Activated CD4-positive, alpha-beta T cell treated with anti-CD3 and anti-CD28 coated beads for 36 hours (primary cell): ENCODE measurements at places on chromosomes 16 and 17. TPM values are rescaled to one million over a fixed set of nuclear protein-coding genes. Genes with fewer than 3 reads are reported as not detected.
A peak's percentile ranks its signal among the peaks of the same experiment; 100 is the strongest.

Gene ZP2
- total RNA-seq, result not detected

Gene STAC2
- not detected for total RNA-seq

- peaks cover 4% of the 10 kb centered on the region for H3K4me1 ChIP-seq
- peaks cover 2% of the 10 kb centered on the region for H3K27me3 ChIP-seq
- H3K27ac ChIP-seq, result no peak overlapping the region
- H3K4me3 ChIP-seq, result no peak overlapping the region
Measured at GRCh38 chr17:78951967-78952551, 26.9 kb upstream of the TIMP2 start.

Gene DNAI2
- total RNA-seq, result 0.49 TPM

DNA sequence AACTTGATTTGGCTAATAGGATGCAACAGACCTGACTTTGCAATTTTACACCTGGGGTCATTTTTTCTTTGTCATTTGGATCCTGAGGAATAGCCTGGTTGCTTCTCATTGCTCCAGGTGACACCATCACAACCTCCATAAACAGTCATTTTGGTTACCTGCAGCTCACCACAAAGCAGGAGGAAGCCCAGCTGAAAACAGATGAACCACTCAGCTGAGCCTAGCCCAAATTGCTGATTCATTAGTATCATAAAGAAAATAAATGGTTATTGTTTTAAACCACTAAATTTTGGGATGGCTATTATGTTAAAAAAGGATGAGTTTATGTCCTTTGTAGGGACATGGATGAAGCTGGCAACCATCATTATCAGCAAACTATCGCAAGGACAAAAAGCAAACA, 841.0 kb upstream of the EEF2KMT start:
- no peaks in the 10 kb centered on the region for H3K27me3 ChIP-seq
- no peak overlapping the region for H3K4me3 ChIP-seq
- H3K4me1 ChIP-seq, result no peaks in the 10 kb centered on the region
- no peak for DNase-seq
- H3K27ac ChIP-seq, result no peak overlapping the region

Gene OR2C1
- not detected for total RNA-seq

- H3K27ac ChIP-seq, result no peak overlapping the region
- H3K36me3 ChIP-seq, result no peaks in the 10 kb centered on the region
- DNase-seq, result no peak
- no peaks in the 10 kb centered on the region for H3K27me3 ChIP-seq
- no peak overlapping the region for H3K4me3 ChIP-seq
Measured at GRCh38 chr16:64144617-64145016, 977.2 kb downstream of the CDH11 start.

GRCh38 chr17:50690887-50691549, 16.7 kb downstream of the ANKRD40 start:
- no peak for DNase-seq
- H3K4me3 ChIP-seq, result no peak overlapping the region
- H3K27ac ChIP-seq, result no peak overlapping the region
- H3K4me1 ChIP-seq, result peaks cover under 1% of the 10 kb centered on the region

DNA sequence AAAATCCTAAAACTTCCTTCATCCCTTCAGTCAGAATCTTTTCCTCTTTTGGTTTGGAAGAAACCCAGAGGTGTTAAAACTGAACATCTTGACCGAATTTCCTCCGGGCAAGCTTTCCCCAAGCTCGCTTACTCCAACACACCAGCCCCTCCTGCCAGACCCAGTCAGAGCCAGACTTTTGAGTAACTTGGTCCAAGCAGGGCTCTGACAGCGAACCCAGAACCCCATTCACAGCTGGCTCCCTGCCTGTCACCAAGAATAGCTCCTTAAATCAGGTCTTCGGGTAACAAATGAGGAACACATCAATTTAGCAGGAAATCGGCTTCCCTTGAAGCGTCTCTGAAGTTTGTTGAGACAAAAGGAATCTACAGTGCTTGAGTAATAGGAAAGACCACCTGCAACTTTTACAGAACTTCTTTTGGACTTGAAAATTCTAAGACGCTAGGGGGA, 27.3 kb downstream of the GAS7 start:
- peaks cover 12% of the 10 kb centered on the region for H3K27me3 ChIP-seq
- DNase-seq, result no peak
- H3K4me3 ChIP-seq, result no peak overlapping the region
- H3K4me1 ChIP-seq, result peaks cover 15% of the 10 kb centered on the region
- H3K27ac ChIP-seq, result no peak overlapping the region

Gene TBC1D3
- not detected for total RNA-seq

- peak overlapping the region; percentile 96 for H3K27ac ChIP-seq
- H3K4me3 ChIP-seq, result peak overlapping the region; percentile 95
- DNase-seq, result no peak
- peaks cover 24% of the 10 kb centered on the region for H3K4me1 ChIP-seq
- H3K27me3 ChIP-seq, result no peaks in the 10 kb centered on the region
- H3K36me3 ChIP-seq, result peaks cover 3% of the 10 kb centered on the region
Measured at GRCh38 chr16:2778630-2778958, 1.5 kb upstream of the ELOB start.

Gene CIITA
- 0.87 TPM for total RNA-seq

GRCh38 chr16:3089717-3090592, 9.1 kb downstream of the ZSCAN10 start:
- H3K27ac ChIP-seq, result no peak overlapping the region
- no peak for DNase-seq
- H3K27me3 ChIP-seq, result no peaks in the 10 kb centered on the region

- peak overlapping the region; percentile 97 for H3K4me3 ChIP-seq
- peaks cover 54% of the 10 kb centered on the region for H3K36me3 ChIP-seq
- H3K4me1 ChIP-seq, result peaks cover 57% of the 10 kb centered on the region
- H3K27me3 ChIP-seq, result no peaks in the 10 kb centered on the region
- DNase-seq, result no peak
Measured at GRCh38 chr17:18185391-18185790, 1.8 kb downstream of the ALKBH5 start.

- H3K36me3 ChIP-seq, result no peaks in the 10 kb centered on the region
- DNase-seq, result no peak
- H3K4me3 ChIP-seq, result no peak overlapping the region
- no peak overlapping the region for H3K27ac ChIP-seq
- no peaks in the 10 kb centered on the region for H3K4me1 ChIP-seq
- H3K27me3 ChIP-seq, result no peaks in the 10 kb centered on the region
Measured at GRCh38 chr16:62190426-62190825, 154.2 kb upstream of the CDH8 start.
